ENCODE measurements at places on chromosomes 13 and 19.

- DNase-seq, result no peak
These were observed 841 bp upstream of the ZC3H13 start for GRCh38 chr13:46053162-46054012.

DNA sequence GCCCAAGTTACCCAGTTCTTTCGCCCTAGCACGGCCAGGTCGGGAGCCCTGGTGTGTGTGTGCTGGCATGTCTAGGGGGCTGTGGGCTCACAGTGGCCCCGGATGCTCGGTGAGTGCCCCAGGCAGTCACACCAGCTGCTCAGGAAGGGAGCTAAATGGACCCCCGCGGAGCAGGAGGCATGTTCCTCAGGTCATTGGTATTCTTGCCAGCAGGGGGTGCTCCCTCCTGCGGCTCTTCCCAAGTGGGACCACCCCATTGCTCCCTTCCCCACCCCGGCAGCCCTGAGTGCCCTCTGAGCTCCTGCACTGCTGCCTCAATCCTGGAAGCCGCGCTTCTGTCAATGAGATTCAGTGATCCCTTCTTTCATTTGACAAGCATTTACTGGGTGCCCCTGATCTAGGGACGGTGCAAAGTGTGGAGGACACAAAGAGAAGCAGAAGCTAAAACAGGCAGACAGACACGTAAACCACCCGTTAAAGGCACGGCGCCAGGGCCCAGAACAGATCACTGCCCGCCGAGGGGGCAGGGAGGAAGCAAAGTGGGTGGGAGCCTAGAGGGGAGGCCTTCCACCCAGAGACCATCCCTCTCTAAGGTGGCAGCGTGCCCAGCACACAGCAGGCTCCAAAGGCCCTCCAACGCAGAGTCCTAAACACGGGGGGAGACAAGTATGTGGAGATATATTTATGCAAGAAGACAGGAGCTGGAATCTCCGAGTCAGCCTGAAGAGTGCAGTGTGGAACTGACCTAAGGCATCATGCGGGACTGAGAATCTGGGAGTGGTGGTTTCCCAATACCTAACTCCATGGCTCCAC, 5.2 kb upstream of the ADPRHL1 start:
- DNase-seq, result no peak

GRCh38 chr13:109028624-109029023, 399.2 kb downstream of the MYO16 start:
- DNase-seq, result no peak

- no peak for DNase-seq
These were observed 1.9 kb downstream of the NAPA start for GRCh38 chr19:47512948-47513319.

GRCh38 chr19:46746281-46747057, at the start of gene STRN4:
STRN4 (minus strand) TSS chr19:46746450; CDS start chr19:46746430, 20 bp downstream.
- peak; percentile 75 for DNase-seq

DNA sequence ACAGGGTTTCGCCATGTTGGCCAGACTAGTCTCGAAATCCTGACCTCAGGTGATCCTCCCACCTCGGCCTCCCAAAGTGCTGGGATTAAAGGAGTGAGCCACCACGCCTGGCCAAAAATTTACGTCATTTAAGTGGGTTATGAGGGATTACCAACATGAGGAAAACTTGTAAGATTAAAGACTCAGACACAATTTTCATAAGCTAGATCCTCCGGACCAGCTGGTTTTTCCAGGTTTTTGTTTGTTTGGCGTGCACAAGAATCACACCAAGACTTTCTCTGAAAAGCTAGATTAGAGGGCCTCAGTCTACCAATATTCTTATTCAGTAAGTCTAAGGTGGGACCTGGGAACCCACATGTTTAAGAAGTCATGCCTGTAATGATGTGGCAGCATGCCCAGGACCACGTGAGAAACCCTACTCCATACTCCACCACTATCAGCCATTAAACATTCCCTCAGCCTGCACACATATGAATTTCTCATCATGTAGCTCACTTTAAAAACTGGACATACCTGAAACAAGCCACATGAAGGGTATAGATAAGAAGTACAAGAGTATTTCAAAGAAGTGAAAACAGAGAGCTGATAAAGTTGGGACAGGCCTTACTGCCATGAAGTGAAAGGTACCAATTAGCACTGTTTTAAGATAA, 25.7 kb downstream of the DIAPH3 start:
- DNase-seq, result no peak
